ENCODE measurements at places on chromosomes 12 and 14.

GRCh38 chr12:55824726-55825125 is 4.7 kb downstream of the DNAJC14 start:
- DNase-seq, result no peak

DNA sequence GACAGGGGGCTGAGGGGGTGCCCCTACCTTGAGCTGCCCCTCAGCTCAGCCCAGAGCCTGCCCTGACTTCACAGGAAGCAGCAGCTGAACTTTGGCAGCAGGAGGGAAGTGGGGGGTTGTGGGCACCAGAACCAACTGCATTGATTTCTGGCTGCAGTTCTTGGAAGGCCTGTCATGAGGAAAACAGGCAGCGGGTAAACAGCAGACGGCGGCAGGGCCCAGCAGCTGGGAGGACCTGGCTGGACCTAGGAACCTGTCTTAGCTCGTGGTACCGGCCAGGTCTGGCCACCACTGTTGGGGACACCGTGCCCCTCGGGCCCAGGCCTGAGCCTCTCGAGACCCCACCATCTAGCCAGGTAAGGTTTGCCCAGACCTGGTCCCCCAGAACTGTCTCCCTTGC is 154.2 kb upstream of the MYL2 start:
- no peak for DNase-seq

DNA sequence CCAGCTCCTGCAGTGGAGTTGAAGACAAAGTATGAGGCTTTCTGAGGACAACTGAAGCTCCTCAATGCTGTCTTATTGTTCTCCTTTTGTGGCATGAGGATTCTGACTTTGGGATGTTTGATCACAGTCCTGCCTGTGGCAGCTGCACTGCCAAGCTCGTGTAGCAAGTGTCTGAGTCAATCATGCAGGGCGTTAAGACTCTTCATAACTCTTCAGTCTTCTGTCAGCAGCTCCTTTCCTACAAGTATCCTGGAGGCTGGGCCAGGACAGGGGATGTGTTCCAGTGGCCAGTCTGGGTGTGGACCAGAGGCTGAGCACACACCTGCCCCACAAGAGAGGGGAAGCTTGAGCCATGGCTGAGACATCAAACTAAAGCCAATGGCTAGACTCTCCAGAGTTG is 94.3 kb downstream of the PELI2 start:
- DNase-seq, result no peak

DNA sequence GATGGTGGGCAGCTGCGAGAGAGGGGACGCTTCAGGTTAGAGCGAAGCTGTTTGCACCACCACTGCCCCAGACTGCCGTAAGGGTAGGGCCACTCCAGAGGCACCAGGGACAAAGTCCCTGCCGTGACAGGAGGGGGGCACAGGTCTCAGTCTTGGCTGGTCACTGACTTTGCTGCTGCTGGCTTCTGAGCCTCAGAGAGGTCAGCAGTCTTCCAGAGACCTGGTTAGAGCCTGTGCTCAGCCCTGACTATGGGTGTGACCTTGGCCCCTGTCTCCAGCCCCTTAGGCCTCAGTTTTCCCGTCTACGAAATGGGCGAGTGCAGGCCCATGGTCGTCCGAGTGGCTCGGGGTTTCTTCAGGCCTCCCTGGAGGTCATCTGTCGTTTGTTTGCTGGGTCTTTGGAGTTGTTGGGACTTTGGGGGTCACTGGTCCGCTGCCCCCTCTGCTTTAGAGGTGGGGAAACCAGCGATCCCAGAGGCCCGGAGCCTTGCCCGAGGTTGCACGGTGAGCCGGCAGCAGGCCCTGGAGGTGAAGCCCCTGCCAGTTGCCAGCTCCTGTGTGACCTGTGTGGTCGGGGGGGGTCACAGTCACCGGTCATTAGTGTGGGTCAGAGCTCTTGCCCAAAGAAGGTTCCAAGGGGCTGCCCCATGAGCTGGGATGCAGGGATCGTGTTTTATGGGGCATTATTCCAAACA is 15.3 kb downstream of the MEG3 start:
- no peak for DNase-seq

DNA sequence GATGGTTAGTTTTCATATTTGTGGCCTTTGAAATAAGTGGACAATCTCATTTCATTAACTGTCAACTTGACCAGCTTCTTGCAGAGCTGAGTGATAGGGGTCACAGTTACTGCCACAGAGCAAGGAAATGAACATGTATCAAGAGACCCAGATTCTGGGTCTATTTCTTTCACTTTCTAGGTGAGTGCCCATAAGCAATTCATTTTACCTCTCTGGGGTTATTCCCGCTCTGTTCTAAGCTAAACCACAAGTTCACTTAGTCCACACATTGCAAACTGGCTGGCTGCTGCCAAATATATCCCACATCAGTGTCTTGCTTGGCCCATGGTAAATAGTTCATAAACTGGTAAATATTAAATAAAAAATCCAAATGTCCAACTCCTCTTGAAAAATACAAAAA is 29.9 kb downstream of the GPHB5 start:
- no peak for DNase-seq

DNA sequence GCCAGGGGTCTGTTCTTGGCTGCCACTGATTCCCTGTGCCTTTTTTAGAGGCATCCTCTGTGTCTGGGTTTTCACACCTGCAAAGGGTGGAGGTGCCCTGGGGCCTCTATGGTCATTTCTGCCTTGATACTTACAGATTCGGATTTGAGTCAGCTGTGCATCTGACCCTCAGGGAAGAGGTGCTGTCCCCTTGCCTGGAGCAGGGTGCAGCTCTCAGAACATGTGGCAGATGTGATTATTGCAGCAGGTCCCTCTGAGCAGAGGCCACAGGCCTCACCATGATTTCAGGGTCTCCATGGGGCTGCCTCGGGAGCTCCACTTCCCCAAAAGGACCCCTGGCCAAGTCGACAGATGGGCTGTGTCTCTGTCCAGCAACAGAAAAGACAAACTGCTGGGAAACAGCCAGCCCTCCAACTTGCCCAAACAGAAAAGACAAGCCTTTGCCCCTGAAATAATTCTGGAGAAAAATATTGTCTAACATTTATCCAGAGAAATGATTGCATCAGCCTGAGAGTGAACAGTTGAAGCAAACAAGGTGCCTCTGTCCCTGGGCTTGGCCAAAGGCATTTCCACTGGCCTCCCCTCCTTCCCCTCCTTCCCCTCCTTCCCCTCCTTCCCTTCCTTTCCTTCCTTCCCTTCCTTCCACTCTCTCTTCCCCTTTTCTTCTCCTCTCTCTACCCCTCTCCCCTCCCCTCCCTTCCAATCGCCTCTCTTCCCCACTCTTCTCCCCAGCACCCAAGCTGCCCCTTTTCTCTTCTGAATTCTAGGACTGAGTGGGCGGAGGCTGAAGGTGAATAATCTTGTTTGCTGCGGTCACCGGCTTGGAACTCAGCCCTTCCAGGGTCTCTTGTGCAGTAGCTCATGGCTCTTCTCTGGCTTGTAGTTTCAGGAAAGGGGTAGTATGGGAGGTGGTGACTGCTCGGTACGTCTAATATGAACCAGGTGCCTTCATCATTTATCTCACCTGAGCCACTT is 676 bp downstream of the SERPINA3 start:
- DNase-seq, result no peak

DNA sequence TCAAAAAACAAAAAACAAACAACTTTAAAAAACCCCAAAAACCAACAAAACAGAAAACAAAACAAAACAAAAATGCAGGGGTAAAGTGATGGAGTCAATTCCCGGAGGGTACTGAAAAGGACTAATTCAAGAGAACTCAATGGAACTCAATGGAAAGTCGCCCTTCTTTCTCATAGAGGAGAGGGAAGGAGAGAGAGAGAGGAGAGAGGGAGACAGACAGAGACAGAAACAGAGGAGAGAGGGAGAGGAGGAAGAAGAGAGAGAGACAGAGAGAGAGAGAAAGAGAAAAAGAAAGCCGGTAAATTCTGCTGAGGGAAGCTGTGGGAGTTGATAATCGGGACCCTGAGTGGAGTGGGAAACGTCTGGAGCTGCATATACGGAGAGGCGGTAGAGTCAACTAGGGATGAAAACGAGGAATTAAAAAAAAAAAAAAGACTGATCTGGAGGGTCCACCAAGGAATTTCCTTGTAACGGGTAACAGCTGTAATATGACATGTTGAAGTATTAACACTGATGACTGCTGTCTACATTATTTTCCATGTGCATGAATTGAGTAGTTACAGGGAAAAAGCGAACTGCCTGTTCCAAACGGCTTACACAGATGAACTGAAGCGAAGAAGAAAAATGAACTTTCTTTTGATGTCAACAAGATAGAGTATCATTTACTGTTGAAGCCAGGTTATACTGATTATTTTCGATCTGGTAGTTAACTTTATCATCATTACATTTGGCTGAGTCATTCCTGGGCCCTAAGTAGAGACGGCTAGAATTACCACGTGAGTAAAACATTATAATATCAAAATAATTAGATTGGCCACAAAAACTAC is 934 bp upstream of the ZC2HC1C start:
- DNase-seq, result no peak

GRCh38 chr12:3837049-3837448 is 36.1 kb downstream of the PARP11 start:
- no peak for DNase-seq

DNA sequence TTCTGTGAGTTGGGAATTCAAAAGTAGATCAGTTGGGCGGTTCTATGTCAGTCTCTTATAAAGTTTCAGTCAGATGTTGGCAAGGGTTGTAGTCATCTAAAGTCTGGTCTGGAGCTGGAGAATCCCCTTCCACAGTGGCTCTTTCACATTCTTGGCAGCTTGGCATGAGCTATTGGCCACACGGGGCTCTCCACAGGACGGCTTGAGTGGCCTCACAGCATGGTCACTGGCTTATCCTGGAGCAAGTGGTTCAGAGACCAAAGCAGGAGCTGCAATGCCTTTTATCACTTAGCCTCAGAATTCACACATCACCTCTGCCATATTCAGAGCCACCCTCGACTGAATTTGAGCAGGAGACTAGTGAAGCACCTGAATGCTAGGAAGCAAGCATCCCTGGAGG is 7.1 kb upstream of the KICS2 start:
- DNase-seq, result no peak

DNA sequence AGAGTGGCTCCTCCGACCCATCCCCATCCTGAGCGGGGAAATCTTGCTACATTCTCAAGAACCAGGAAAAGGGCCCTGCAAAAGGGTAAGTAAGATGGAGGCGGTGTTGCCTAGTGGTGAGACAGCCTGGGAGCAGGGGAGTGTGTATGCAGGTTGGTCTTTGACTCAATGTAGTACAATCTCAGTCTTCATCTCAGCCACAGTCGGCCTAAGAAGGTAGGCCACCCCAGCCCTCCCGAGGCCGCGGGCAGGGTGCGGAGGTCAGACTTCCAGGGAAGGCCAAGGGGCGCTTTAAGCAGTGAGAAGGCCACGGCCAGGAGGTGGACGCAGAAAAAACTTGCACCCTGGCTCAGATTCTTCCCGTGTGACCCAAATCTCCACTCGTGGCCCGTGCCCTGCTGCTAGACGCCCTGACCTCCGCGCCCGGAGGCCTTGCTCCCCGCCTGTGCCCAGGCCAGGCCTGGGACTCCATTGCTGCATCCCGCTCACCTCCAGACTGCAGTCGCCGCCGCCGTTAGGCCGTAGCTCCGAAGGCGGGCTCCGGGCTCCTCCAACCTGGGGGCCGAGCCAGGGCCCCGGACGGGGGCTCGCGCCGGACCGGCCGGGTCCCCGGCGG is 435 bp downstream of the FOXM1 start:
- DNase-seq, result no peak

GRCh38 chr12:29750131-29750927 is 33.4 kb downstream of the TMTC1 start:
- no peak for DNase-seq

GRCh38 chr12:114895081-114895480 is 211.1 kb upstream of the TBX3 start:
- DNase-seq, result no peak

DNA sequence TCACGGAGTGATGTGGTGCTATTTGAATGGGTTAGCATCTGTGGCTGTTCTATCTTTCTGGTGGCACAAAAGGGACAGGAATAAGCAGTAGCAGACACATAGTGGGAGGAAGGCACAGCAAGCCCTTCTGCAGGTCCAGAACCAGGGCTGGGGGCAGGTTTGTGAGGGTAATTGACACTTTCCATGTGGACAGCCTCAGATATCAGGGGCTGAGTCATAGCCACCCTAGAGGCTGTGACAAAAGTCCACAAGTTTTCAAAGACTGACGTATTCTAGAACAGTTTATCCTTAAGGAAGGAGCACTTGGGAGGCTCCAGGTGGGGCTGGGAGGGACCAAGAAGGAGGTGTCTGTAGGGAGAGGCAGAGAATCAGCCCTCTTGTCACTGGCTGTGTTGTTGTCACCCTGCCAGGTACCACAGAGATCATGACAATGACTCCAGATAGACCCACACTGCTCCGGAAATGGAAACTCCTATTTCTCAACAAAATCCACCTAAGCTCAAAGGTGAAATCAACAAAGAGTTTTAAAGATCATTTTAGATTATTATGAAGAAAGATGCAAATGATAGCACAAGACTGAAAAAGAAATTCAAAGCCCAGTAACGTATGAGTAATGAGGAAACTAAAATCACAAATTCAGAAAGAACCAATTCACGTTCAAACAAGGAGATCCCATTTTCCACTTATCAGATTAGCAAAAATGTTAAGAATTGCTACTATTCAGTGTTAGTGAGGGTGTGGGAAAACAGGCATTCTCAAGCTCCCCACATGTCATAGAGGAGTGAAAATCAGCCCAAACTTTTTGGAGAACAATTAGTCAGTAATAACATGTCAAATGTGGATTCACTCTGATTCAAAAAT is 48.3 kb downstream of the NFKBIA start:
- DNase-seq, result no peak

- DNase-seq, result no peak
Measured at GRCh38 chr12:123931686-123932321, 40.8 kb downstream of the CCDC92 start.

- DNase-seq, result no peak
Measured at GRCh38 chr12:76863005-76863670, 15.7 kb downstream of the CSRP2 start.

DNA sequence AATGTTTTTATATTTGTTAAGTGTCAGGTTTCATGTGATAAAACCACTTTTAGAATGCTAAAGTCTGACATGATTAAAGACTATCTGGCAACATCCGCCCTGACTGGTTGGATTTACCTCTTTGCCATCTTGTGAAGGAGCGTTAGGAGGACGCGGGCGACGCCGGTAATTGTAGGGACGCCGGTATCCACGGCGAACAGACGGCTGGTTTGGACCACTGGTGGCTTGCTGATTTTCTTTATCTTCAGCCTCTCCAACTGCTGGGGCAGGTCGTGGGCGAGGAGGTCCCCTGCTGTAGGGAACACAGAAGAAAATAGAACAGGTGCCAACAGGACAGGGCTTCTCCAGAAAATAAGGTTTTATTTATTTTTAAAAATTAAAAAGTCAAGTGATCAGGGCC is 21.3 kb downstream of the YBX3 start:
- DNase-seq, result no peak

GRCh38 chr14:100780246-100780645 is 45.7 kb upstream of the MEG3 start:
- no peak for DNase-seq

GRCh38 chr14:98997526-98998205 is 274.3 kb downstream of the BCL11B start:
- DNase-seq, result no peak

- no peak for DNase-seq
Measured at GRCh38 chr14:99596772-99597171, 7.2 kb downstream of the CCDC85C start.

DNA sequence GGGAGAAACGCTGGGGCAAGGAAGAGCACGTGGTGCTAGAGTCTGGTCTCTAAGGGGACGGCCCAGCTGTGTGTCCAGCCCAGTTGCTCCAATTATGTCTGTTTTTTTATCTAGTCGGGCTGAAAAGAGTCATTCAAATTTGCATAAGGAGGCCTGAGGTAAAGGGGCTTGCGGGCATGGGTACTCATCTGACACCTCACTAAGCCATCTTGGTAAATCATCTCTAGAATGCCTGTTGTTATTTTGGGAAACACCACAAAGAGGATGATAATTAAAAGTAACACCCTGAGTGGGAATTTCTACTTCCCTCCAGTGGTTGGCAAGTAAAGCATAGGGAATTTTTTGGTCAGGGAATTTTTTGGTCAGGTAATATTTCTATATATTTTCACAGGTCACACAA is 196.1 kb upstream of the ALG10B start:
- DNase-seq, result no peak
